Activated CD8-positive, alpha-beta memory T cell treated with anti-CD3 and anti-CD28 coated beads, Interleukin-2, amount 10 ng/mL, durations not matched to agents 7 days and 5 days (primary cell): ENCODE measurements at places on chromosomes 7 and 10. TPM values are rescaled to one million over a fixed set of nuclear protein-coding genes. Genes with fewer than 3 reads are reported as not detected.

Gene CALHM1
- 1.1 TPM for total RNA-seq

- peaks cover 51% of the 10 kb centered on the region for H3K27me3 ChIP-seq
- H3K36me3 ChIP-seq: no peaks in the 10 kb centered on the region
- H3K4me3 ChIP-seq: no peak overlapping the region
- peaks cover 3% of the 10 kb centered on the region for H3K4me1 ChIP-seq
- no peak overlapping the region for H3K27ac ChIP-seq
These were observed 88.9 kb downstream of the RAPGEF5 start for GRCh38 chr7:22267930-22268615.

DNA sequence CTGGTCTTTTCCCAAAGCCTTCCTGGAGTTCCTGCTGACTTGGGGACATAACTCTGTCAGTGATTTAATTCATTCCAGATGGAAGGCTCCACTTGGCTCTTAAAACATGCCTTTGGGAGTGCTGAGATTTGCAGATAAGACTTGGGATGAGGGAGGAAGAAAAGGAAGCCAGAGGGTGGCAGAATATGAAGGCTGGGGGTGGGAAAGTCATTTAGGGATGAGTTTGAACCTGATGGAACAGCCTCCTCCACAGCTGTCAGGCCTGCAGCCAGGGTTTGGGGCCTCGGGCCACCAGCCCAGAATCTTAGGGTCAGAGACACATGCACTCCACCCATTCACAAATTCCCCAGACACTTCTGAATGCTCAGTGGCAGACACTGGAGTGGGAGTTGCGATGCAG, 28.4 kb upstream of the EIF5AL1 start:
- no peak overlapping the region for H3K27ac ChIP-seq
- no peaks in the 10 kb centered on the region for H3K36me3 ChIP-seq
- H3K4me3 ChIP-seq: no peak overlapping the region
- H3K4me1 ChIP-seq: peaks cover 3% of the 10 kb centered on the region

DNA sequence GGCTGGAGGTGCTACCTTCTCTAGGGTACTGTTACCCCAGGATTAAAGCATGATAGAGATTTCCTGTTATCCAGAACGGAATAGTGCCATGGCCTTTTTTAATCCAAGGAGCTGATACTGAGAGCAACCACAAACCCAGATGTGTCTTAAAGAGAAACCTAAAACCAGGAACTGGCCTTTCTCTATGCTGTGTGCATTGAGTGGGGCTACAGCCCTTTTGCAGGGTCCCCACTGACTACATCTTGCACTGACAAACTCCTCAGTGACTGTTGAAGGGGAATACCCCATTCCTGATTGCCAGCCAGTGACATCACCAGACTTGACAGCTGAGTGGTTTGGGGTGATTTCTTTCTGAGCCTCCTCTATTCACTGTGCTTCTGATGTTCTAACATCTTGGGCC, 81.9 kb upstream of the CAPZA2 start:
- no peaks in the 10 kb centered on the region for H3K4me1 ChIP-seq
- no peak for DNase-seq
- no peaks in the 10 kb centered on the region for H3K27me3 ChIP-seq
- no peak overlapping the region for H3K27ac ChIP-seq
- no peak overlapping the region for H3K4me3 ChIP-seq
- no peaks in the 10 kb centered on the region for H3K36me3 ChIP-seq

- no peaks in the 10 kb centered on the region for H3K4me1 ChIP-seq
- no peak for DNase-seq
- peaks cover 45% of the 10 kb centered on the region for H3K27me3 ChIP-seq
- no peak overlapping the region for H3K4me3 ChIP-seq
These were observed 145.6 kb downstream of the CCDC71L start for GRCh38 chr7:106515321-106515720.

Gene C10orf67
- not detected for total RNA-seq

Gene LIPK
- total RNA-seq: not detected

DNA sequence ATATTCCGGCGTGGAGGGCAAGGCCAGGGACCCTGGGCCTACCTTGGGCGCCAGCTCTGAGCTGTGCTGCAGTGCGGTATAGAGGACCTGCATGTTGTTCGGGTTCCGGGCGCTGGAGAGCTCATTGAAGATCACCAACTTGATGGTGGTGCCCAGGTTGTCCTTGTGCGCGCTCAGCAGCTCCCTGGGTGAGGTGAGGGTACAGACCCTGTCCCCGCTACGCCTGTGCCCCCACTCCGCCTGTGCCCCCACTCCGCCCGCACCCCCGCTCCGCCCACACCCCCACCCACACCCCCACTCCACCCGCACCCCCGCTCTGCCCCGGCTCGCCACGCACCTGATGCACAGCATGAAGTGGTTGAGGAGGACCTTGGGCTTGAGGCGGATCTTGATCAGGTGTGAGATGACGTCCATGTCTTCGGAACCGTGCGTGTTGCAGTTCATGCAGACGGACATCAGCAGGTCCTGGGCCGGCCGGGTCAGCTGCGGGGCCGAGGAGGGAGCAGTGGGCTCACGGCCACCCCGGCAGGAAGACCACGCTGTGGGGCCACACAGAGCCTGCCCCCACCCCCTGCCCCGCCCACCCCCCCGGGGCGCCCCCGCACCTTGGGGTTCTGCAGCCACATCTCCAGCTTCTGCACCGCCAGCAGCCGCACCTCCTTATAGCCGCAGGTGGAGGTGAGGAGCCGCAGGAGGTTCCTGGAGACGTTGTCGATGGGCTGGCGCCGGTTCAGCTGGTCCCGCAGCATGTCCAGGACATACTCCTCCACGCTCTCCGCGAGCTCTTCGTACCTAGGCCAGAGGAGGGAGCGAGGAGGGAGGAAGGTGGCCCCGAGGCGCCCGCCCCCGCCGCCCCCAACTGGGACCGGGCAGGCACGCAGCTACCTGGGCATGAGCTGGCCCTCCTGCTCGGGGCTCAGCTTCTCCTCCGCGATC, 5.6 kb downstream of the INTS1 start:
- H3K36me3 ChIP-seq: peaks cover 5% of the 10 kb centered on the region
- no peak overlapping the region for H3K27ac ChIP-seq
- peaks cover 17% of the 10 kb centered on the region for H3K4me1 ChIP-seq
- H3K27me3 ChIP-seq: no peaks in the 10 kb centered on the region

- peaks cover 13% of the 10 kb centered on the region for H3K27me3 ChIP-seq
- H3K4me3 ChIP-seq: no peak overlapping the region
- peaks cover 18% of the 10 kb centered on the region for H3K4me1 ChIP-seq
- no peaks in the 10 kb centered on the region for H3K36me3 ChIP-seq
- DNase-seq: no peak
These were observed 2.5 kb downstream of the TSPAN15 start for GRCh38 chr10:69453795-69454194.

Gene NUTM2B
- total RNA-seq: 2.0 TPM

GRCh38 chr10:73850211-73850610, 24.1 kb downstream of the CAMK2G start:
- H3K27ac ChIP-seq: no peak overlapping the region
- no peak for DNase-seq
- no peaks in the 10 kb centered on the region for H3K27me3 ChIP-seq
- H3K4me1 ChIP-seq: peaks cover 19% of the 10 kb centered on the region

- H3K27me3 ChIP-seq: peaks cover 28% of the 10 kb centered on the region
- H3K27ac ChIP-seq: peak overlapping the region; percentile 32
- peaks cover 33% of the 10 kb centered on the region for H3K4me1 ChIP-seq
- no peak overlapping the region for H3K4me3 ChIP-seq
These were observed 38.5 kb upstream of the LRRC17 start for GRCh38 chr7:102874166-102874829.

- no peak overlapping the region for H3K27ac ChIP-seq
- H3K4me3 ChIP-seq: no peak overlapping the region
- DNase-seq: no peak
- no peaks in the 10 kb centered on the region for H3K27me3 ChIP-seq
These were observed 172.4 kb downstream of the ARHGAP12 start for GRCh38 chr10:31756101-31756728.

DNA sequence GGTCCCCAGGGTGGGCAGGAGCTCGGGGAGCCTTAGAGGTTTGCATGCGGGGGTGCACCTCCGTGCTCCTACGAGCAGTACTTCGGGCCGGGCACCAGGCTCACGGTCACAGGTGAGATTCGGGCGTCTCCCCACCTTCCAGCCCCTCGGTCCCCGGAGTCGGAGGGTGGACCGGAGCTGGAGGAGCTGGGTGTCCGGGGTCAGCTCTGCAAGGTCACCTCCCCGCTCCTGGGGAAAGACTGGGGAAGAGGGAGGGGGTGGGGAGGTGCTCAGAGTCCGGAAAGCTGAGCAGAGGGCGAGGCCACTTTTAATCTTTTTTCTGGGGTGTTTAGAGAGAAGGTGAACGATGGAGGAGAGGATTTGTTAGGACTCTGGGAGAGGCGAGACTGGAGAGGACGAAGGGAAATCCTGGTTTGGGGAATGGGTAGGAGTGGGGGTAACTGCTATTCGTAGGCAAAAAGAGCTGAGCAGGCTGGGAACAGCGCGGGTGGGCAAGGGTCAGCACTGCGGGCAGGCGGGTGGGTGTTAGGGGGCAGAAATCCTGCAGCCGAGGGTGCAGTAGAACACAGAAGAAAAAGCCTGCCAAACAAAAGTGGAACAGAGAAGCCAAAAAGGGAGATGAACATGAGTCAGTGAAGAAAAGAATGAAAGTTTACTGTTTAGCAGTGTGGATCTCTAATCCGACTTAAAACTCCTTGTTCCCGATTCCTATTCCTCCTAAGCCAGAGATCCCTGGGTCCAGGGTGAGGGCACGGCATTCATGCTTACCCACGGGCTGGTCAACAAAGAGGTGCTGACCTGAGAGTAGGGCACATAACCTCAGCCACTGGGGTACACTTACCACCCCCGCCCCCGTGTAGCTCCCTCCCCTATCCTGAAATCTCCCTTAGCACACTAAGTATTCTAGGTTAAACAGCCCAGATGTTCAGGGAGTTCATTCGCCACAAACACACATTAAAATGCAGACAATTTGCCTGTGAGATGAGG, 26.9 kb downstream of the PRSS2 start:
- H3K36me3 ChIP-seq: peaks cover 74% of the 10 kb centered on the region
- peak overlapping the region; percentile 100 for H3K4me3 ChIP-seq
- DNase-seq: no peak
- no peaks in the 10 kb centered on the region for H3K27me3 ChIP-seq

DNA sequence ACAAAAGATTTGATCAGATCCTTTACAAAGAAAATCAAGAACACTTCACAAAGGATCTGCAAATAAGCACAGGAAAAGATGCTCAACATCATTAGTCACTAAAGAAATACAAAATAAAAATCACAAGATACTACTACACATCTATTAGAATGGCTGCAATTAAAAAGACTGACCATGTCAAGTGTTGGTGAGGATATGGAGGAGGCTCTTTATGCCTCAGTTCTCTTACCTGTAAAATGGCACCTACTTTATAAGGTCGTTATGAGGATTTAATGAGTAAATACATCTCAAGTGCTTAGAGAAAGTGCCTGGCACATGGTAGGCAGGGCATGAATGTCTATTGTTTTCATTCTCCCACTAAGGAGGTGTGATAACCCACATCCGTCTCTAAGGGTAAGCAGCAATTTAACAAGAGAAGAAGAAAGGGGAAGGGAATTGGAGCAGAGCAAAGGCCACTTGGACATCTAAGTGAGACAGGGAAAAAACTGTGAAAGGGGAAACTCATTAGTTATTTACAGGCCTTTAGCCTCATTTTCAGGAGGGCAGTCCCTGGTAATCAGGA, 157.5 kb upstream of the NFE2L3 start:
- peaks cover 6% of the 10 kb centered on the region for H3K4me1 ChIP-seq
- no peaks in the 10 kb centered on the region for H3K36me3 ChIP-seq
- peaks cover 52% of the 10 kb centered on the region for H3K27me3 ChIP-seq
- no peak for DNase-seq
- no peak overlapping the region for H3K4me3 ChIP-seq
- H3K27ac ChIP-seq: no peak overlapping the region

Gene WASHC2C
- 31.3 TPM for total RNA-seq

DNA sequence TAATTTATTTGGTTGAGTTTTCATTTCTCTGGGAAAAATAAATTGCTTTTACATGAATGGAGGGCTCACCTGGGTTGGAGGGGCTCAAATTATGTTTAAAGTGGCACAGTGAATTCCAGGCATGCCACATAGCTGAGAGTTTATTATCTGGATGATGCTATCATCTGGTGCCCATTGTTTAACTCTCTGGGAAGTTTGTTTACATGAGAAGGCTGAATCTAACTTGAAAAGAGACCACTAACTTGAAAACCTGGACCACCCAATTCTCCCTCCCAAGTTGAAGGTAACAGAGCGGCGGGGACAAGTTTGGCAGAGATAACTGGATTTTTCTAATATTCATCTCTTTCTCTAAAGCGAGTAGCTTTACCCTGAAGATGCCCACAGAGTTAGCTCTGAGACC, 321.5 kb upstream of the GHITM start:
- H3K4me1 ChIP-seq: no peaks in the 10 kb centered on the region
- DNase-seq: no peak
- H3K4me3 ChIP-seq: no peak overlapping the region
- H3K36me3 ChIP-seq: no peaks in the 10 kb centered on the region
- H3K27me3 ChIP-seq: no peaks in the 10 kb centered on the region
- no peak overlapping the region for H3K27ac ChIP-seq

Gene CTNNA3
- total RNA-seq: not detected

GRCh38 chr7:42953994-42954393, 21.8 kb downstream of the MRPL32 start:
- H3K4me1 ChIP-seq: no peaks in the 10 kb centered on the region
- H3K4me3 ChIP-seq: no peak overlapping the region
- H3K27me3 ChIP-seq: no peaks in the 10 kb centered on the region
- no peak for DNase-seq
- H3K27ac ChIP-seq: no peak overlapping the region

DNA sequence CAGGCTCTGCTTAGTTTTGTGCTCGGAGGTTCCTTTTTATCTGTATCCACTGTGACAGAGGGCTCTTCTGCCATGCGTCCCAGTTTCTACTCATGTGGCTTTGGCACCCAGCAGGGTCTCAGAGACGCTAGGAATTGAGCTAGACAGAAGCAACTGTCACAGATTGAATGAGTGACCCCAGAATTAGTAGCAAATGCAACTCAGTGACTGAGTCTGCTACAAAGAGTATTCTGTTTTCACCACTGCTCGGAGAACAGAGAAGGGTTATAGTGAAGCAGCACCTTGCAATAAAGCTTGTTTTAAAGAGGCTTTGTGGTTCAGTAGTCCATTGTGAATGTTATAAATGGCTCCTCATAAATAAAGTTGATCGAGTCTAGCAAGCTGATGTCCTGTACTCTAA, 113.2 kb downstream of the DNAH11 start:
- DNase-seq: no peak
- no peaks in the 10 kb centered on the region for H3K4me1 ChIP-seq
- H3K27me3 ChIP-seq: no peaks in the 10 kb centered on the region
- H3K27ac ChIP-seq: no peak overlapping the region
- H3K36me3 ChIP-seq: no peaks in the 10 kb centered on the region

Gene STYXL1
- 42.6 TPM for total RNA-seq

DNA sequence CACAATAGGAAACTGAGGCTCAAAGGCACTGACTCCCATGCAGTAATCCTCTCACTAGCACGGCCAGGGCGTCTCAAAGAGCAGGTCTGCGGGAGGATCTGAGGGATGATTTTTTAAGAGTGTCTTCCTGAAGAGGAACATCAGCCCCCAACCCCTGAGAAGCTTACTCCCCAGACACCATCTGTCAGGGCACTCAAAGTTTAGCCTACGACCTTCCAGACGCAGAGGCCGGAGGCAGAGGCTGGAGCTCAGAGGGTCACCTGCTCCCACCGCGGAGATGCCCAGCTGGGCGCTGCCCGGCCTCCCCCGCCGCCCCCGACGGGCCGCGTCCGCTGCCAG, 1.7 kb downstream of the ZNF777 start:
- peaks cover 17% of the 10 kb centered on the region for H3K4me1 ChIP-seq
- H3K27ac ChIP-seq: no peak overlapping the region
- peaks cover 4% of the 10 kb centered on the region for H3K36me3 ChIP-seq
- peaks cover 7% of the 10 kb centered on the region for H3K27me3 ChIP-seq
- peak overlapping the region; percentile 65 for H3K4me3 ChIP-seq
- DNase-seq: no peak

Gene STEAP1
- not detected for total RNA-seq

GRCh38 chr7:15687546-15688278, 1.2 kb upstream of the MEOX2 start:
- peaks cover 3% of the 10 kb centered on the region for H3K36me3 ChIP-seq
- peaks cover 44% of the 10 kb centered on the region for H3K27me3 ChIP-seq
- no peak overlapping the region for H3K27ac ChIP-seq
- H3K4me3 ChIP-seq: no peak overlapping the region
- DNase-seq: no peak
